ENCODE measurements at places on chromosomes 4 and X.

DNA sequence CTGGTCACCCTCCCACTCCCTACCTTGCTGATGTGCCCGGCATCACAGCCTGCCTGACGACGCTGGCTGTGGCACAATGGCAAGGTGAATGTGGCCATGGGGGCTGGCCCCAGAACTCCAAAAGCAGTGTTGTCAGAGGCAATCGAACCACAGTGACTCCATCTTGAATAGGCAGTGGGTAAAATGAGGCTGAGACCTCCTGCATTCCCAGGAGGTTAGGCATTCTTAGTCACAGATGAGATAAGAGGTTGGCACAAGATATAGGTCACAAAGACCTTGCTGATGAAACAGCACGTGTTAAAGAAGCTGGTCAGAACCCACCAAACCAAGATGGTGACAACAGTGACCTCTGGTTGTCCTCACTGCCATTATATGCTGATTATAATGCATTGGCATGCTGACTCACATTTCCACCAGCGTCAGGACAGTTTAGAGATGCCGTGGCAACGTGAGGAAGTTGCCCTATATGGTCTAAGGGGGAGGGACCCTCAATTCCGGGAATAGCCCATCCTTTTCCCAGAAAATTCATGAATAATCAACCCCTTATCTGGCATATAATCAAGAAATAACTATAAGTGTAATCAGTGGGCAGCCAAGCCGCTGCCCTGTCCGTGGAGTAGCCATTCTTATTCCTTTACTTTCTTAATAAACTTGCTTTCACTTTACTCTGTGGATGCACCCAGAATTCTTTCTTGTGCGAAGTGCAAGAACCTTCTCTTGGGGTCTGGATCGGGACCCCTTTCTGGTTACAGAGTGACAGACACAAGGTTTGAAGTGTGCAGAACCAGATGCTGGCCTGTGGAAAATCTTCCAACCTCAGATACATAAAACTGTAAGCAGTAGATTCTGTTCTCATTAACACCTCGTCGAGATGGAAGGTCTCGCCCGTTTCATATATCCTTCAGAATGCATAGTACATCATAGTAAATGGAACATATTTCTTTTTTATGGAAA lies 26.8 kb upstream of the CLDN24 start:
- DNase-seq = peak; percentile 98

- peak; percentile 76 for DNase-seq
Measured at GRCh38 chr4:26238778-26239679, 81.8 kb upstream of the RBPJ start.

DNA sequence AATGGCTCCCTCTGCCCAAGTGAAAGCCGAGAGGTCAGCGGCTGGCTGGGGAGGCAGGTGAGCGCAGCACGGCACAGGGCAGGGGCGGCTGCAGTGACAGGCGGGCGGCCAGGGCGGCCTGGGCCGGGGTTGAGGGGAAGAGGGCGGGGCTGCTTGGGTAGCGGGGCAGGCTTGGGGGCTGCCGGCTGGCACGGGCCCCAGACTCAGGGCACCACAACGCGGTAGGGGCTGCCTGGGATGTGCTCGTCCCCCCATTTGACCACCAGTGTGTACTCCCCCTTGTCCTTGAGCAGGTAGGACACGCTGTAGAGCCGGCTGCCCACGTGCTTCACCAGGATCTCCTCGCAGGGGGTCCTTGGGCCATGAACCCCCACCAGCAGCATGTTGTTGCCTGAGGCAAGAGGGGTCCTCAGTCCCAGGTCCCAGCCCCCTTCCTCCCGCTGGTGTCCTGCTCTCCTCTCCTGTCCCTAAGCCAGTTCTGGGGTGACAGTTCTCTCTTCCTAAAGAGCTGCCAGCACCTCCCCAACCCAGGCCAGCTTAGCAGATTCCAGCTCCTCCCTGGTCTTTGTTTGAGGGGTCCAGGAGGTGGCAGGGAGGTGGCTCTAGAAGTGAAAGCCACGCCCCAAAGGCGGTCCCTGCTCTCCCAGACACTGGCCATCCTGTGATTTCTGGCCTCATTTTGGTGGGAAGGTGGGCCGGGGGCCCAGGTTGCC lies 25.6 kb downstream of the FLNA start:
- peak; percentile 7 for DNase-seq

DNA sequence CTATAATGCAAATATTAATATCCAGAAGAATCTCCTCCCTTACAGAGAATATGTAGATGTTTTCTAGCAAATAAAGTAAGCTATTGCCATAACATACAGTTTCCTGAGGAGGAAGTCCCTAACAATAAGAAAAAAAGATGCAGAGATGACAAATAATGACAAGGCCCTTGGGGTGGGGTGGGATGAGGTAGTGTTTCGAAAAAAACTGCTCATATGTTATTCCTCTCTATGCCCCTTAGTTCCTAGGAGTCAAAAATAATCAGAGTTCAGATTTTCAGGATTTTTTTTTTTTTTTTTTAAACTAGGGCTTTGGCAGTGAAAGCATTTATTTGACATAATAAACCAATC lies 99.0 kb downstream of the ZAR1 start:
- DNase-seq = no peak

- DNase-seq = peak; percentile 40
Measured at GRCh38 chrX:703866-704265, 73.3 kb downstream of the SHOX start.

DNA sequence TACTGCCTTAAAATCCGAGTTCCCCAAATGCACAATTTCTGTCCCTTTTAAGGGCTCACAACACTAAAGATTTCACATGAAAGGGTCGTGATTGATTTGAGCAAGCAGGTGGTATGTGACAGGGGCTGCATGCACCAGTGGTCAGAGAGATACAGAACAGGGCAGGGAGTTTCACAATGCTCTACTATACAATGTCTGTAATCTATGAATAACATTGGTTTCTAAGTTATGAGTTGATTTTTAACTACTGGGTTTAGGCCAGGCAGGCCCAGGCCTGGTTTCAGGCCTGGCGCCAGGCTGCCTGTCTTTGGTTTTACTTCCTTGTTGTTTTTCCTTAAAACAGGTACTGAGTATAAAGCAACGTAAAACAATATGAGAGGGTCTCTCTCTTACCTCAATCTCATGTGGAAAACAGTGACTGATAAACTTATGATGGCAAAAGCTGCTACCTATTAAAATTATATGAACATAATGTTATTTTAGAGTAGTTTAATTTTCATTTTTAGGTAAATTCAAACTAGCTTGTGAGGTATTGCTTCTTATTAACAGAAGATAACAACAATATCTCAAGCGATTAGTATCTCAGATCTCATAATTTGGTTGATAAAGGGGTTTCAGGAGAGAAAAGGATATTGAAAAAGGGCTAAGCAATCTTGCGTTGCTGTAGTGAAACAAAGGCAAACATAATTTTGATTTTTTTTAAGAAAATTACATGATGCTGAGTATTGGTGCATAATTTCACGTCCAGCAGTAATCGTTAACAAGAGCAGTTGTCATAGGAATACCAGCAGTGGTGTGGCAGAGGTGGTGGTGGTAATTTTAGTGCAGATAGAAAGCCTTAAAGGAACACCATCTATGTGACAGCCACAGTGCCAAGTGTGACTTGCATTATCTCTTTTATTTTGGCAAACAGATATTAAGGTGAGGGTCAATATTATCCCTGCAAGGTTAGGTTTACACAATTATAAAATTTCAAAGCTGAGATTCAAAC lies 944.4 kb upstream of the GRID2 start:
- DNase-seq = no peak

GRCh38 chr4:128558896-128559679 lies 250.4 kb upstream of the JADE1 start:
- peak; percentile 66 for DNase-seq

DNA sequence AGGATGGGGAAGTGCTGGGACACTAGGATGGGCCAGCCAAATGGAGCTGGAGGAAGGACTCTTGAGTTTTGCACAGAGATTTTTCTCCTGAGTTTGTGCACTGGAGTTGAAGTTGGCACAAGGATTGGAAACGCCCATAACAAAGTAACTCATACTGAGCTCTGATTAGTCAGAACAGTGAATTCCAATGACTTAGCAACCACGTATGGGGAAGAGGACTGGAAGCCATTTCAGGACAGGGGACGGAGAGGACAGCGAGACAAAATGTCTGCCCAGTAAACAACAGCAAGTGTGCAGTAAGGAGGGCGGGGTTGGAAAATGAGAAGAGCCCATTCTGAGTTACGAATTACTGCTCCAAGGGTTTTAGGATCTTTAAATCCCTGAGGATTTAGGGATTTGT lies 5.9 kb downstream of the RIPPLY1 start:
- DNase-seq = peak; percentile 37

DNA sequence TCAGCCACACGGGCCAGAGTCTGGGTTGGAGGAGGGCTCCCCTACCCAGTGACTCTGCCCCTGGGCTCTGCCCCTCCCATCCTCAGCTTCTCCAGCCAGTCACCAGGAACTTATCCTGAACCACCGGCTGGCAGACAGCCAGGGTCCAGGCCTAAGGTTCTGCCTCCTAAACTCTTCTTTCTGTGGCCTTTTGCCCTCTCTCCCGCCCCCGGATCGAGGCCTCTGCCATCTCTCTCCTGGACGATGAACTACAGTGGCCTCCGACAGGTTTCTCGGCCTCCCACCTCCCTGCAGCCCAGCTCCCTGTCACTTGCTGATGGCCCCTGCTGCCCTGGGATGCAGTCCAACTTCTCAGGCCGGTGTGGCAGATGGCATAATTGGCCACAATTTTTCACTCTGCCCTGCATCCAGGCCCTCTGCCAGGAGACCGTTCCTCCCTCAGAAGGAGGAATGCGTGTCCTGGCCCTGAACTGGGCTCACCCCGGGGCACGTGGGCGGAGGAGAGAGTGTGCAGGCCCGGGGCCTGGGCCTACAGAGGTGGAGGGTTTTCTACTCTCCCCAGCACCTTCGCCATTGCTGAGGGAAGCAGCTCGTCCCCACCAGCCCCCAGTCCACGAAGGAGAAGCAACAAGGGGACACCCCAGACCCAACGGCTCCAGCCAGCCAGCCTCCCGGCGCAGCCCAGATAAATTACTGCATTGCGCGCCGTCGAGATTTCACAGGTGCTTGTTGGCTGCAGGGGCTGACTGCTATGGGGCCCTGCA lies 81.9 kb upstream of the LRPAP1 start:
- no peak for DNase-seq

GRCh38 chrX:42241421-42241820 lies 318.1 kb upstream of the CASK start:
- DNase-seq = peak; percentile 0

DNA sequence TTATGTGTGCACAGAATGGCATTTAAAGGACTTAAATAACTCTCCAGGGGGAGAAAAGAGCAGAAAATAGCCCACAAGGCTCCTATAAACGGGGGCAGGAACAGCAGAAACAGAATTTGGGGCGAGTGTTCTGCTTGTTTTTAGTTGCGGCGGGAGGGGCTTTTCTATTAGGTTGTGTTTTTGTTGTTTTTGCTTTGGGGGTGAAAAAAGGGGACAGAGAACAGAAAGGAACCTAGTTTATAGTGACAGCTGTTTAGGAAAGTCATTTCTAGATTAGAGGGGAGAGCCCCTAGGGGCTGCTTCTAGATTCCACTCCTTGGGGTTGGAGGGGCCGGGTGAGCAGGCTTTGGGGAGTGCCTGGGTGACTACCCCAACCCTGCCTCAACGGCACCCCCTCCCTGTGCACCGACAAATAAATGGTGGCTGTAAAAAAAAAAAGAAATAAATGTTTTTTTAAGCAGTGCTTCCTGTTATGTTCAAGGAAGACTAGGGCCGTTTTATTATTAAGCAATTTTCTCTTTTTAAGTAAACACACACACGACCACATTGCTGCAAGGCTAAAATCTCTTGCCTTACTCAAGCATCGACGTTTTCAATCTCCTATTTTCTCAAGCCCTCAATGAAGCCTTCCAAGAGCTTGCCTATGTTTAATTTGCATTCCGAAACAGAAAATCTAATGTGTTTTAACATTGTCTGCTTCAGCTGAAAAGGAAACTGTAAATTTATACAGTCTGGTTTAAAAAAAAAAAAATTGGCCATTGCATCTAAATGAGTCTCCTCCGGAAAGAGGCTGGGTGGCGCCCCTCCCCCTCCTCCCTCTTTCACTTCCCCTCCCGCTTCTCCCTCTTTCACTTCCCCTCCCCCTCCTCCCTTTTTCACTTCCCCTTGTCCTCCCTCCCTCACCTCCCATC lies 123.3 kb upstream of the TBL1X start:
- peak; percentile 83 for DNase-seq

GRCh38 chrX:20266810-20267606 lies at the start of gene RPS6KA3:
Gene RPS6KA3 (minus strand): TSS chrX:20266909. CDS start chrX:20266632, 277 bp downstream.
- peak; percentile 88 for DNase-seq

DNA sequence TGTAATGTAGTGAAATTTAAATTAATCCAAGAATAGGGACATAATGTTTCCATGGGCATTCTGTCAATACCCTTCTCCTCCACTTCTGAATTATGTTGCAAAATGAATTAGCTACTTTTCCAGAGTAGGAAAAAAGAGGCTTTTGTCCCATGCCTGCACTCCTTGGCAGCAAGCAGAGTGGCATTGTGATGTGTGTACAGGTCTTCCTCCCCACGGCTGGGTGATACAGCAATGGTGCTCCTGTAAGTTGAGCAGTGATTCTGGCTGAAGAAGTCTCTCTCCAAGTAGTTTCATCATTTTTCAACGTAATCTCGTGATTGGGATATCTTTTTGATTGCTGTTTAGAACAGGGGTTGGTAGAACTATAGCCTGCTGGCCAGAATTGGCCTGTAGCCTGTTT lies 59.9 kb downstream of the KIT start:
- DNase-seq = no peak

DNA sequence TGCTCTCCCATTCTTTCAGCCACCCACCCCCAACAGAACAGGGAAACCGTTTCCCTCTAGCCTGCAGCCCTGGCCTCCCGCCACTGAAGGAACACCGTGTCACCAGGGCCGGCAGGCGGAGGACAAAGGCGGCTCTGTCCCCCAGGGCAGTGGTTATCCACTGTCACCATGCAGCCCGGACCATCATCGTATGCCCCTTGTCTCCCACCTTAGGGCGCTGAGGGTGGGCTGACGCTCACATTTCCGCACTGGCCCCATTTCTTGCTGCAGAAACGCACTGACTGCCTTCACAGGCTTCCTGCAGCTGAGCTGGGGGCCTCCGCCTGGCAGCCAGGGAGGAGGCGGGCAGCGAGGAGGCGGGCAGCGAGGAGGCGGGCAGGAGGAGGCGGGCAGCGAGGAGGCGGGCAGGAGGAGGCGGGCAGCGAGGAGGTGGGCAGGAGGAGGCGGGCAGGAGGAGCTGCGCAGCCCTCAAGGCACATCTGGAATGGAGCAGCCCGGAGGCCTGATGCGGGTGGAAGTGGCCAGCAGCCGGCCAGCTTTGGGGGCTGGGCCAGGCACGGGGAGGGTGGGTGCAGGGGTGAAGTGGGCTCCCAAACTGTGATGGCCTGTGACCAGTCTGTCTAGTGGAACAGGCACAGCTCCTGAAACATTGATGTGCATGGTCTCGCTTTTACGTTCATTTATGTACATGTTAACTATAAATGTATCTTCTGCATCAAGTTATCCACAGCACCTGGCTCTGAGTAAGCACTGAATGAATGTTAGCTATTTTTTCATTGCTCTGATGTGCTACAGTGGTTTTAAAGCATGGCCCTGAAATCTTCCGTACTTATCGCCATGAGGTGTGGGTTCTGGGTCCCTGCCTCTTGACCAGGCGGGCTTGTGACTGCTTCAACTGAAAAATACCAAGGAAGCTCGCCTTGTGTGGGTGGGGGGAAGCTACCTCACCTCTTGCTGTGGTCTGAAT lies 20.6 kb upstream of the KIAA0232 start:
- no peak for DNase-seq

- peak; percentile 91 for DNase-seq
Measured at GRCh38 chrX:42530027-42530426, 247.9 kb downstream of the PPP1R2C start.

GRCh38 chr4:47486231-47486673 lies 1.2 kb downstream of the ATP10D start:
- no peak for DNase-seq

All from fibroblast of skin of abdomen (primary cell).